Choroid plexus epithelial cell (primary cell): ENCODE measurements at places on chromosomes 16 and 17.

DNA sequence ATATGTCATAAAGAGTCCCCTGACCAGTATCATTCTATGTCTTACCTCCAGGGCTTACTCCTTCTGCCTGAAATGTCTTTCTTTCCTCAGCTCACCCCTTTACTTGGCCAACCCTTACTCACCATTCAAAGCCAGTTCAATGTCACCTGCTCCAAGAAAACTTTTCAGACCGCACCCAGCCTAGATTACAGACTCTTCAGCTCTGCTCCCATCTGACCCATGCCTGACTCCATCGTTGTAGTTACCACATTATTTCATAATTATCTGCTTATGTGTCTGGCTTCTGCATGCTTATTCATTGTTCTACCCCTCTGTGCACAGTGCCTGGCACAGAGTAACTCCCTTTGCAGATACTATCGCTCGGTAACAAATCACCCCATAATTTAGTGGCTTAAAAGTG lies 62.5 kb upstream of the TOB1 start:
- DNase-seq, result no peak

DNA sequence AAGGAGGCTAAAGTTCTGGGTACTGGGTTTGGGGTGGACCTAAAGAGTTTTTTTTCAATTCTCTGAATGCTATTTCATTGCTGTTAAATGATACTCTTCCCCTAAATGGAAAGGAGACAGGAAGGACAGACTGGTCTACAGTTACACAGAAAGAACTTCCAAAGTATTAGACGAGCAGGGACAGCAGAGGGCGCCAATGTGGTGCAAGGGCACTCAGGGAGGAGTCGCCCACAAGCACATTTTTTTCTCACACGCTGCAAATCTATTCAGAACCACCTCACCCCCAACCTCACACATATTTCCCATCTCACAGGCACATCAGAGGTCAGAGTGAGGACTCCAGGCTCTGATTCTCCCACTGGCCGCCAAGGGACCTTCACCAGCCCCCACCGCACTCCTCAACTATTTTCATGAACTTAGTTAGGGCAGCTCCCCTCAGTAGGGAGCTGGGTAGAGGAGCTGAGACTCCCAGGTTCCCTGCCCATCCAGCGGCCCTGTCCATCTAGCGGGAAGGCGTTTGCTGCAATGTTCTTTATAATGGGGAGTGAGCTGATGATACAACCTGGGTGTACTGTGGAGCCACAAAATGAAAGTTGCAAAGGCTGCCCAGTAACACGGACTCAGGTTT lies 6.8 kb upstream of the CA4 start:
- DNase-seq, result peak; percentile 95

- peak; percentile 46 for DNase-seq
Measured at GRCh38 chr17:12613566-12613965, 52.1 kb upstream of the MYOCD start.

- DNase-seq, result peak; percentile 94
Measured at GRCh38 chr17:64448665-64449512, at the start of gene MILR1. MILR1 (plus strand) TSS chr17:64449115; CDS start chr17:64449169, 54 bp downstream.

DNA sequence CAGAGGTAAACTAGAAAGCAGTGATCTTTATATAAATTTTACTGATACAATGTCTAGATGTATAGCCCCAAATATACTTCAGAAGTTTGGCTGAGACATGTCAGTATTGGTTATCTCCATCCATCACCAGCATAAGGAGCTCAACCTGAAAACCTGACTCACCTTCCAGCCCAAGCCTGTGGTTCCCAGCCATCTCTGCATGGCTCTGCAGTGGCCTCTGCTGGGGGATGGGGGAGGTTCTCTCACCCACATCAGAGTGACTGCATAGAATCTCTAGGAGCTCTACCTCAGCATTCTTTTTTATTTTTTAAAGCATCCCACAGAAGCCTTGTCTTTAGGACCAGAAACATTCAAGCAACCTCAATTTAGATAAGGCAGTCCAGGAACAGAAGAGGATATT lies 27.3 kb downstream of the USP7 start:
- peak; percentile 58 for DNase-seq

- no peak for DNase-seq
Measured at GRCh38 chr16:77946823-77947222, 75.5 kb upstream of the CLEC3A start.

DNA sequence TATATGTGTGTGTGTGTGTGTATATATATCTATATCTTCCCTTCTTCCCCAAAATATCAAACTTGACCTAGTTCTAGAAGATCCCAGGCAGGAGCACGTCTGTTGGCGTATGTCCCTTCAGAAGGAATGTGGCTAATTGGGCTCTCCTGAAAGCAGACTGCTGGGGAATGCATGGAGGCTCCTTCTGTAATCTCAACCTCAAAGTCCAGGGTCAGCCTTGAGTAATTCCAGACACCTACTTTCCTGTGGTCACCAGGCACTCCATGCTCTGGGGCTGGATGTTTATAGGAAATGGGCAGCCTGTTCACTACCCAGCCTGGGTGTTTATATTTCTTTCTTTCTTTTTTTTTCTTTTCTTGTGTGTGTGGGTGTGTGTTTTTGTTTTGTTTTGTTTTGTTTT lies 13.4 kb downstream of the BCO1 start:
- peak; percentile 42 for DNase-seq

DNA sequence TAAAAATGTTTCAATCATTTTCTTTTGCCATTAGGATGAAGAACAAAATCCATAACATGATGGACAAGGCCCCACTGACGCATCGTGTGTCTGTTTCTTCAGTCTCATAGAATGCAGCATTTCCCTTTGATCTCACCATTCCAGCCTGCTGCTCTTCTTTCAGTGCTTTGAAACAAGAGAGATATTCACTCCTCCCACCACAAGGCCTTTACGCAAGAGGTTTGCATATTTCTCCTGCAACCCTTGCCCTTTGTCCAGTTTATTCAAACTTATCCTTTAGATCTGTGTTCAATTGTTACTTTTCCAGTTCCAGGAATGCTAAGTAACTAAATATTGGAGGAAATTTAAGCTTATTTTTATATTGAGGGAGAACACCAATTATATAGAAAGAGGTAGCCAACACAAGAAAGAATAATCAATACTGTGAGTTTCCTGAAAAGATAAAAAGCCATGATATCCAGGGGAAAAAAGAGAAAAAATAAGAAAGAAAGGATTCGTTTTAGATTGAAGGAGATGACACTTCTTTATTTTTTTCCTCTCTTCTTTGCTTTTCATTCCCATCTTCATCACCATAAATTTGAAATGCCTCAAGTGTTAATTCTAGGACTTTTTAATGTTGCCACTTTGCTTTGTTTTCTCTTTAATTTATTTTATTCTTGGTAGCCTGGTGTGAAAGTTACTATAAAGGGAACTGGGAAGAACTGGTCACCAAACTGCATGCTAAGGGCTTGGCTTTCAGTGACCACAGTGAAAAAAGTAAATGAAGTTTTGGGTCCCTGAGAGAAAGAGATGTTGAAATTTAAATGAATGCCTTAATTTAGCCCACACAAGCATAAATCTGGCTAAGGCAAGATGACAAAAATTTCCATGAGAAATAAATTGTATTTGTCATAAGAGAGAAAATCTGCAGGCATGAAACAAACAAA lies 102.1 kb downstream of the KIF2B start:
- DNase-seq, result peak; percentile 0

- no peak for DNase-seq
Measured at GRCh38 chr17:76747716-76748363, 9.9 kb downstream of the MFSD11 start.

GRCh38 chr17:64151016-64151368 lies 21.0 kb upstream of the ERN1 start:
- no peak for DNase-seq

- no peak for DNase-seq
Measured at GRCh38 chr17:2893422-2893914, 97.2 kb downstream of the RAP1GAP2 start.

- peak; percentile 86 for DNase-seq
Measured at GRCh38 chr17:42135664-42136653, 13.4 kb downstream of the HSPB9 start.

GRCh38 chr16:83906683-83907082 lies 7.8 kb downstream of the MLYCD start:
- no peak for DNase-seq

DNA sequence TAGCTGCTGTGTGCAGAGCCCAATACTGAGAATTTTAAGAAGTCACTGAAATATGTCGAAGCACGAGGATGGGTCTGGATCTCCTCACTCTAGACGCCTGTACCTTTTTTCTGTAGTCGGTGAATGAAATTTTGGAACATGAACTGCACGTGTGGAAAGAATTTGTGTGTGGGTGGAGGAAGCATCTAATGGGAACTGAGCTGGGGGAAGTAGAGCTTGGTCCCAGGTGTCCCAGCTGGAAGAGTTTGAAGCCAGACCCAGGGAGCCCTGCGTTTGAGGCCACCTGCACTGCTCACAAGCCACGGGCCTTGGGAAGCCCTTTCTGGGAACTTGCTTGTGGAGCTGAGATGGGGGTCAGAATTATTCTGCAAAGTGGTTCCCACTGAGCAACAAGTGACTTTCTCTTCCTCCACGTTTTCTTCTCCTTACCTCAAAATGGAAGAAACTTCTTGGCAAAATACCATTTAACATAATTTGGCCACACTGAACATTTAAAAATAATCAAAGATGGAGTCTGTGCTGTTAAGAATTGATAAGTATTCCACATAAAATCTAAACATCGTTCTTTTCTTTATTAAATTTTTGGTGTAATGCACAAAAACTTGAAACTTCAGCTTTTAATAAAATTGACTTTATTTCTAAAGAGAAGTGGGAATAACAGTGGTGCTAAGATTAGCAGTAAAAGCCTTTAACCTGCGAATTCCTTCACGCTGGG lies 163.8 kb downstream of the PRKCA start:
- DNase-seq, result no peak

GRCh38 chr17:17946093-17946492 lies 26.1 kb downstream of the TOM1L2 start:
- DNase-seq, result no peak

DNA sequence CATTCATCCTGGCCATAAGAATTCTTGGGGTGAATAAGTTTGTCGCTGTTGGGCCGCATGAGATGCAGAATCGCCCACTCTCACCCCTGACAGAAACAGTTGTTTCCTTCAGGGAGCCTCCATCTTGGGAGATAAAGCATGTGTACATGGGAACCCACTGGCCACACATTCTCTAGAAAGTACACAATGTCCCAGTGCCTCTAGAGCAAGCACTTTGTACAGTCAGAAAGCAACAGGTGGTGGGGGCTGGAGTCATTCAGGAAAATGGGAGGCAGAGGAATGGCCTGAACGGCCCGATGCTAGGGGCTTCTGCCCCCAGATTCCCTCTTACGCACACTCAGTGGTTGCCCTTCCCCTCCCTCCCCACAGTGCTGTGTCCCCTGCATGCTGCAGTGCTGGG lies 16.1 kb downstream of the ACE start:
- peak; percentile 22 for DNase-seq

DNA sequence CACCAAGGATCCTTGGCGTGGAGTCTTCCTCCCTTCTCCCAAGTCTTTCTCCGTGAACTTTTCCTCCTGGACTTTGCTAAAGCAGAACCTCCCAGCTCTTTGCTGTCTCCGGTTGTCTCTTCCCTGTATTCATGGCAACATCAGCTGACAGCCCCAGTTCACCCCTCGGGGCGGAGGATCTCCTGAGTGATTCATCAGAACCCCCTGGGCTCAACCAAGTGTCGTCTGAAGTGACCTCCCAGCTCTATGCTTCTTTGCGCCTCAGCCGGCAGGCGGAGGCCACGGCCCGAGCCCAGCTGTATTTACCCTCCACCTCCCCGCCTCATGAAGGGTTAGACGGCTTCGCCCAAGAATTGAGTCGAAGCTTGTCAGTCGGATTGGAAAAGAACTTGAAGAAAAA lies 943 bp downstream of the CNTROB start:
- peak; percentile 79 for DNase-seq

- DNase-seq, result no peak
Measured at GRCh38 chr17:37211136-37211535, 164.6 kb upstream of the C17orf78 start.

GRCh38 chr16:15983898-15984297 lies 34.5 kb downstream of the ABCC1 start:
- DNase-seq, result peak; percentile 46

GRCh38 chr17:64320613-64321553 lies 57.8 kb upstream of the TEX2 start:
- DNase-seq, result peak; percentile 83

GRCh38 chr17:81009136-81009535 lies 17.5 kb downstream of the CHMP6 start:
- DNase-seq, result no peak

GRCh38 chr16:19698480-19699465 lies 19.3 kb downstream of the KNOP1 start:
- DNase-seq, result peak; percentile 62

- no peak for DNase-seq
Measured at GRCh38 chr17:73628642-73629552, 15.3 kb downstream of the SDK2 start.

DNA sequence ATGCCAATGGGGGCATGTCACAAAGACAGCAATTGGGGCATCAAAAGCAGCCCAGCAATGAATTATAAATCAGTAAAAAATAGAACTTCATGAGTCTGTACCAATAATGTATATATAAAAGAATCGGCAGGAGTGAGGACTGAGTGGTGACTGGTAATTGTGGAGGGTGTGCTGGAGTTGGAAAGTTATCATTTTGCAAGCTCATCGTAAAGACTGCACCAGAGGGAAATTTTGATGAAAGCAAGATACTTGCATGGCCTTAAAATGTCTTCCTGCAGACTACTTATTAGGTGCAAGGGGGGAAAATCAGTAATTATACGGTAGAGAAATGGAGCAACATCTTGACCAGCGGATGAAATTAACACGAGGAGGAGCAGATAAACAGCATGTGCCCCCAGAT lies 138.9 kb downstream of the AATF start:
- no peak for DNase-seq

GRCh38 chr16:81522108-81522701 lies 77.6 kb downstream of the CMIP start:
- DNase-seq, result no peak

GRCh38 chr17:5184288-5184687 lies 7.4 kb downstream of the ZNF594 start:
- DNase-seq, result no peak

DNA sequence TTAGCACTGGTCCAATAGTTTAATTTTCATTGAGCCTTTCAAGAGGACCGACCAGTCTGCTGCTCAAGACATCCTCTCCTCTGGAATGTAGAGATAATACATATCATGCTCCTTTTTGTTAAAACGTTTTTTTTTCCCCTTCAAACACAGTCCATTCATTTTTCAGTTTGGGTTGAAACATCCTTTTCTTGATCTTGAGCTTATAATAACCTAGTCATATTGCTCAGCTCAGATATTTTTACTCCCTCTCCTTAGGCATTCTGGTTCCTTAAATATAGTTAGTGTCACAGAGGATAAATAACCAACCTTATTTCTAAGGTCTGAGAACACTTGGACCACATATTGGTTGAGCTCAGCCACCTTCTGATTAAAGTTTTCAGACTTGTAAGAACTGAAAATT lies 12.8 kb downstream of the ANKRD40CL start:
- no peak for DNase-seq

DNA sequence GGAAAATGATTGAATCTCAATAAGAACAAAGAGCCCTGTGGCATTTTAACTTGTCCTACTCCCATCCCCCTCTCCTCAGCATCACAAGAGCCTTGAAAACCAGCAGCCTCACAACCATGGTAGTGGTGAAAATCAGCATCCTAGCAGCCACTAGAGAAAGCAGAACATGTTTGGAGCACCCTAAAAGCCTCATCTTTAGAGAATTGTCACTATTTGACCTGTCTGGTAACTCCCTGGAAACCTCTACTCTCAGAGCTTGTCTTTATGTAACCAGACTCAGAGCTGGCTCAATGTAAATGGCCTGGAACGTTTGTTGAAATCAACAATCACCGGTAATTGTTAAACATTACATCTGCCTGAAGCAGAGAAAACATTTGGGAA lies 70.8 kb downstream of the MMD start:
- no peak for DNase-seq

- no peak for DNase-seq
Measured at GRCh38 chr17:61259360-61259759, 140.3 kb upstream of the TBX2 start.

GRCh38 chr16:54242199-54242598 lies 44.4 kb downstream of the IRX3 start:
- no peak for DNase-seq
